ENCODE measurements at places on chromosomes 11 and 22.

GRCh38 chr11:100469835-100470234 is 217.3 kb upstream of the ARHGAP42 start:
- no peak for DNase-seq

- DNase-seq, result no peak
Measured at GRCh38 chr11:131495423-131495822, 125.0 kb downstream of the NTM start.

- no peak for DNase-seq
Measured at GRCh38 chr22:18035751-18036150, 11.4 kb upstream of the MICAL3 start.

- DNase-seq, result no peak
Measured at GRCh38 chr11:971731-972365, 46.2 kb downstream of the AP2A2 start.

DNA sequence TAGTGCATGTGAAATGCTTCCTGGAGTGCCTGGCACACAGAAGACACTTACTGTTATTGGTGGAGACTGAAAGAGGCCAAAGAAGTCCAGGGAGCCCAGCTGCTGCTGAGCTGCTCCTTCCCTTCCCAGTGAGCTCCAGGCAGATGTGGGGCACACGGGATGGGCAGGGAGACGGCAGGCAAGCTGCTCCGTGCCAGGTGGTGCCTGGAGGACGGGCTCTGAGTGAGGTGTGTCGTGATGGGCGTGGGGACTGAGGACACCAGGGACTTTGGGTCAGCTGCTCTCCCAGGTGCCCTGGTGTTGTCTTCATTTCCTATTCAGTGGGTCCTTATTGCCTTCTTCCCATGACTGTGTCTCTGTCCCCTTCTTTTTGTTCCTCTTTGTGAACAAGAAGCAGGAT is 19.5 kb downstream of the TAB1 start:
- no peak for DNase-seq

DNA sequence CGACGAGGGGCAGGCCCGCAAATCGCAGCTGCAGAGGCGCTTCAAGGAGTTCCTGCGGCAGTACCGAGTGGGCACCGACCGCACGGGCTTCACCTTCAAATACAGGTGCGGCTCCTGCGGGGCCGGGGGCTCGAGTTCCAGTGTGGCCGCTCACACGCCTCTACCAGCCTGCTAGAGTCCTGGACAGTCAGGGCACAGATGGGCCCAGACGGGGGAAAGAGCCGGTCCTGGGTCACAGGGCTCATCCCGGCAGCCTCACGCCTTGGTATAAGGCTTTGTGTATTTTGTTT is 506 bp downstream of the MCM5 start:
- no peak for DNase-seq

DNA sequence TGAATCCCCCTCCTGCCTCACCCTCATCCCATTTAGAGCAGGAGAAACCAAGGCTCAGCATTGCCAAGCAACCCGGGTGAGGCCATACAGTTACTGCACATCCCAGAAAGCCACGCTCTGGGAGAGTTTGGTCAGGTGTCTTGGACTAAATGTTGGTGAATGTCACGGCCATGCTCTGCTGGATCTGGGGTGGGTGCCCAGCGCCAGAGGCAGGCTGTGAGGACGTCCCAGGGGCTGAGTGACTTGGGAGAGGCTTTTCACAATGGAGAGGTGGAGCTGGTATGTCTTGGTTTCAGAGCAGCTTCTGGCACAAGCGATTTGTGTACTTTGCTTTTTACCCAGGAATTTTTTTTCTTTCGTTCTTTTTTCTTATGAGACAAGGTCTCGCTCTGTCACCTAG is 6.6 kb downstream of the SERHL2 start:
- DNase-seq, result no peak

DNA sequence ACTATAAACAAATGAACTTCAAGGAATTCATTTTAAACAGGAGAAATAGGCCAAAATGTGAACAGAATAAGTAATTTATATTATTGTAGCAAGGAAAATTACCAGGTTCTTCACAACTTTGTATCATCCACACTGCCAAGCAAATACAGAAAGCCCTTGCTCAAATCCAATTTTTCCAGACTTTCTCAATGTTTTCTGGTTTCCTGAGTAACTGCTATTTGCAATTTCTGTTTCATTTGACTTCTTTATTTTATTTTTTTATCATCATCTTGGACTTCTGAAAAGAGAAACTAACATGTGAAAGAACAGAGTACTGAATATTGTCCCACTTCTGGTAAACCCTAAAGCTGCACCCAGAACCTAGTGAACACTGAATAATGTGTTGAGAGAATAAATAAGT is 61.0 kb downstream of the SLC1A2 start:
- no peak for DNase-seq
